ENCODE measurements at places on chromosomes 4 and X.

DNA sequence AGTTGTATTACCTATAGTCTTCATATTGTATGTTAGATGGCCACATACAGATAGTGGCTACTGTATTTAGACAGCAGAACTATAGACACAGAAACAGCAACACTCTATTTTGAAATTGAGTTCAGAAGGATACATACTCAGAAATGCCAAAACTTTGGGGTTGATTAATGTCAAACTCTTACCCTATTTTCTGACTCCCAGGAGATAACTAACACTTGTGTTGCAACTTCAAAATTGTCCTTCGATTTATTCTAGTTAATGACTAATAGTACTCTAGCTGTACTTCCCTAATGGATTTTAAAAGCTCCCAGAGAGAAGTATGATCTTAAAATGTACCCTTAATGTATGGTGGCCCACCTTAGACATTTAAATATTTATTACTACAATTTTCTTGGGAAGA lies 229.9 kb upstream of the UGT8 start:
- no peak for DNase-seq

- DNase-seq = no peak
Observed at GRCh38 chr4:73730292-73730691, 10.1 kb upstream of the CXCL8 start.

- no peak for DNase-seq
Observed at GRCh38 chr4:109079201-109079600, 223.3 kb downstream of the COL25A1 start.

- DNase-seq = no peak
Observed at GRCh38 chr4:119261986-119262385, 49.5 kb downstream of the USP53 start.

DNA sequence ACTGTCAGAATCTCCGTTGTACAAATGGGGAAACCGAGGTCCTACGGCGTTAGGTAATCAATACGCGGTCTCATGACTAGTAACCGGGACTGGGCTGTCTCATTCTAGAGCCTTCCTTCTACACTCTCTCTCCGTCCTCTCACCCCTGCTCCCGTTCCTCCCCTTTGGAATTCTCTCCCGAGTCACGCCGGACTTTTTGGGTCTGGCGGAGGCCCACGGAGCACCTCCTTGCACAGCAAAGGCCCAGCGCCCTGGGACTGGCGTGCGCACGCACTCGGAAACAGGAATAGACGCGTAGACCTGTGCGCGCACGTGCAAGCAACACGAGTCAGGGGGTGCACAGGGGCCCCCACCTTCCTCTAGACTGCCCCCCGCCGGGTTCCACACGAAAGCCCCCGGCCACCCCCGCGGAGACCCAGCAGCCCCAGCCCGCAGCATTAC lies 361 bp downstream of the QDPR start:
- peak; percentile 22 for DNase-seq

GRCh38 chr4:3249711-3250437 lies 915 bp downstream of the MSANTD1 start:
- no peak for DNase-seq

GRCh38 chr4:53562409-53562808 lies 28.9 kb downstream of the LNX1 start:
- DNase-seq = no peak

DNA sequence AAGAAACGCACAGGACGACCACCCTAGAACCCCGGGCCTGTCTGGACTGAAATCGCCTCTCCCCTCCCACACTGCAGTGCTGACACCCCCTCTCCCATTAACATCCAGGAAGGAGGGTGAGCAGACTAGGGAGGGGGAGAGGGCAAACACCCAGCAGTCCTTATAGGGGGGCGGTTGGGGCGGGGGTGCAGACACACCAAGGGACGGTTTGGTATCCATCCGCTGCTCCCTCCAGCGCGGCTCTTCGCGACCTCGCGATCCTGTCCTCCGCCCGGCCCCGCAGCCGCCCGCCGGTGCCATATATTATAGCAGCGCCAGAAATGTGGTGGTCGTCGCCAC lies 411 bp upstream of the GPRASP1 start:
- no peak for DNase-seq

DNA sequence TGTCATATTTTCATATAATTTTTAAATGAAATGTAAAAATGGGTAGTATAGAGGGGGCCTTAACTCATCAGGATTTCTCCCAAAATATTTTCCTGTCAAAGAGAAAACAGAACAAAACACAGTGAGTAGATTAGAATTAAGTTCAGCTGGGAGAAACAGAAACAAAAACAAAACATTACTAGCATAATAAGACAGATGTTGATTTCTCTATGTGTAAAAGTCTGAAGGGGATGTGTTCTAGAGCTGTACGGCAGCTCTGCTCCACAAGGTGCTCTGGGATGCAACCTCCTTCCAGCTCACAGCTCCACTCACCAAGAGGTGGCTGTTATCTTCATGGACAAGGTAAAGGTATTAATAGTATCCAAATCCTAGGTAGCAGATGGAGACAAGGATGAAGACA lies 72.8 kb downstream of the ARHGEF38 start:
- no peak for DNase-seq

- no peak for DNase-seq
Observed at GRCh38 chrX:6954836-6955235, 192.7 kb upstream of the STS start.

- no peak for DNase-seq
Observed at GRCh38 chrX:116862340-116862739, 399.6 kb upstream of the CT83 start.

DNA sequence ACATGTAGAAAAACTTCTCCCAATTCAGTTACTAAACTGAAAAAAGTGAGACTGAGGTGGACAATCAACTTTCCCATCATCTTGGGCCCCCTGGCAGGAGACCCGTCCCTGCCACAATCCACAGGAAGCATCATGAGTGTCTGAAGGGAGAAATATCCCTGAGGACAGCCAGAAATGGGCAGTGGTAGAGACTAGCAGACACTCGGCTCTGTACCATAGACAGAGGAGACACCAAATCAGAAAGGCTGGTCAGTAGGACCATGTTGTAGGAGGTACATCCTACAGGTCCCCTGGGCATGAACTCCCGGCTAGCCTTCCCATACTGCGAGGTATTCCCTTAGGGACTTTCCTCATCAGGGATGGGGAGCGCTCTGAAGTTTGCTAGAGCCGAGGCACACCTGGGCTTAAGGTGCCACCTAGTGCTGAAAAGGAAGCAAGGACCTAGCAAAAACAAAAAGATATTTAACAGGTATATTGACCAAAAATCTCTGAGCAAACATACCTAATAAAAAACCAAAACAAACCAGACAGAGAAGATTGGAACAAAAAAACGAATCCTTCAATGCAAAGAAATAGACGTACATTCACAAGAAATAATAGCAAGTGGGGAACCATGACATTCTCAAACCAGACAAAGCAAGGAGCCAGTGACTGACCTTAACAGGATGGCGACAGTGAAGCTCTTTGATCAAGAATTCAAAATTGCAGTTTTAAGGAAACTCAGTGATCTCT lies 55.6 kb downstream of the HAUS3 start:
- DNase-seq = no peak

- no peak for DNase-seq
Observed at GRCh38 chr4:7411896-7412553, 22.7 kb downstream of the PSAPL1 start.

DNA sequence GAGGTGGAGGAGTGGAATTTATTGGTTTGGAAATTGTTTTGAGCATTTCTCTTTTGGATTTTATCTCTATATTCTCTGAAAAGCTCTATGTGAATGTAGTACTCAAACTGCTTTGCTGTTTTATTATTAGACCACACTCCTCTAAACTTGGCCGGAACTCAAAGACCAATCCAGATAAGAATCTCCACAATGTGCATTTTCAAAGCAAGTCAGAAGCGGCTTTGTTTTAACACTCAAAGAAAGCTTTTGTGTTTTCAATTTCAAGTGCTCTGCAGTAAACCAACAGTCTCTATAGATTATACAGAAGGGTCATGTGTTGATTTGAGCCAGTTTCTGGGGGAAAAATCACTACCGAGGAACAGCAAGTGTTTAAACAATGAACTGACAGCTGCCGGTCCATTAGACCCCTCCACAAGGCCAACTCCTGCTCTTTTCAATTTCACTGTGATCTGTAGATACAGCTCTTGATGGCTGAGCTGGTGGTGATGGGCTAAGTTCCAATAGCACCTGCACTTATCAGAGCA lies 79.4 kb downstream of the FTHL17 start:
- no peak for DNase-seq

- no peak for DNase-seq
Observed at GRCh38 chr4:8157496-8157895, 1.1 kb downstream of the ABLIM2 start.

DNA sequence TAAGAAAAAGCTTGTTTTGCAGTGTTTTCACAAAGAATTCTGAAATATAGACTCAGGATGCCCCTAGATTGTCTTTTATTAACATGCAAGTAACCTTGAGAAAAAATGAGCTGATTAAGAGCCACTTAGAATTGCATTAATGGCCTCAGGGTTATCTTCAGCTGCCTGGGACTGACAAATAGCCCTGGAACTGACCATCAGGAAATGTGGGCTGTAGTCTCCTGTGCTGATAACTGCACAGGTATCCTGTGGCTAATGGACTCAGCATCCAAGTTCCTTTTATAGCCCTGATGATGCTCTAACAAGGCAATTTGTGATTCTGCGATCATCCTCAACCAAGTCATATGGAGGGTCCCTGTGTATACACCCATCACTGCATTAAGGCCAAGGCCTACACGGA lies 17.0 kb downstream of the CA5B start:
- DNase-seq = no peak

DNA sequence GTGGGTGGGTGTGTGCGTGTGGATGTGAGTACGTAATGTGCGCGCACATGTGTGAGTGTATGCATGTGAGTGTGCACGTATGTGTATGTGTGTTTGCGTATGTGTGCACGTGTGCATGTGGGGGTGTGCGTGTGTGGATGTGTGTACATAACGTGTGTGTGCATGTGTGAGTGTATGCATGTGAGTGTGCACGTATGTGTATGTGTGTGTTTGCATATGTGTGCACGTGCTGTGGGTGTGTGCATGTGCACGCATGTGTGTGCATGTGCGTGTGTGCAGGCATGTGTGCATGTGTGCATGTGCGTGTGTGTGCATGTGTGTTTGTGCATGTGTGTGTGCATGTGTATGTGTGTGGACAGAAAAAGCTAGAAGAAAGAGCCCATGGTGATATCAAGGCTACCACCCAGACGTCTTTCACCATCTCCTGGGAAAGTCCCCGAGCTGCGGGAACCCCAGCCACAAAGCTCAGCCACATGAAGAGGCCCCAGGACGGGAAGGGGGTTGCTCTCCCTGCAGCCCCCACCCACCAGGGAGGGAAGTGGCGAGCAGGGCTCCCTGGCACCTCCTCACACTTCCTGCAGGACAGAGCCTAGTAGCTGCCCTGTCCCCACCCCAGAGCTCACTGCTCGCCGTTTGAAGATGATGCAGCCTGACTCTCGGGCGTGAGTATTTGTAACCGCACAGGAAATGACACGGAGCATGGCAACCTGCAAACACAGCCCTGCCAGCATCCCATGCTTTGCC lies 108.3 kb downstream of the DCTD start:
- DNase-seq = peak; percentile 24

DNA sequence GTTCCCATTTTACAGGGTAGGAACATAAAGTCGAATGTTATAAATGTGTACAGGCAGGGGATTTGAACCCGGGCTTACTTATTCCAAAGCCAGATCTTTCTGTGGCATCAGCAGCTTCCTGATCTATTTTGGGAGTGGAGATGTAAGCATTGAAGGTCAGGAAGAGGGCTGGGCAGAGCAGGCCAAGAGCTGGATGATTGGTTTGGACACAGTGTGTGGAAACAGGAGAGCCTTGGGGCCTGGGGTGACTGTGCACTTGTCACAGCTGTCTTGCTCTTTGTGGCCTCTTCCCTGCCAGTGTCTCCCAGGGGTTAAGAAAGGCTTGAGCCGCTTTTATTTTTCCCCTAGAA lies 127.9 kb upstream of the ENPP6 start:
- DNase-seq = no peak

DNA sequence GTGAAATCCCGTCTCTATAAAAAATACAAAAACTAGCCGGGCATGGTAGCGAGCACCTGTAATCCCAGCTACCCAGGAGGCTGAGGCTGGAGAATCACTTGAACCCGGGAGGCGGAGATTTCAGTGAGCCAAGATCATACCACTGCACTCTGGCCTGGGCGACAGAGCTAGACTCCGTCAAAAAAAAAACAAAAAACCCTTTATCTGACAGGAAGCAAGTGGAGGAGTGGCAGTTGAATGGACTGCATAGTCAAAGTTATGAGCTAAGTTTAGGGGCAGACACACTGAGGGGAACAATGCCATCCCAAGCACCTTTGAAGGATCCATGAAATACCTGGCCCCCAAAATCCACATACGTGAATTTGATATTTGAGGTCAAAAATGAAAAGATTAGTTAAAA lies 7.5 kb upstream of the HPGDS start:
- DNase-seq = no peak

- DNase-seq = no peak
Observed at GRCh38 chr4:89331197-89331596, 23.6 kb upstream of the GPRIN3 start.

DNA sequence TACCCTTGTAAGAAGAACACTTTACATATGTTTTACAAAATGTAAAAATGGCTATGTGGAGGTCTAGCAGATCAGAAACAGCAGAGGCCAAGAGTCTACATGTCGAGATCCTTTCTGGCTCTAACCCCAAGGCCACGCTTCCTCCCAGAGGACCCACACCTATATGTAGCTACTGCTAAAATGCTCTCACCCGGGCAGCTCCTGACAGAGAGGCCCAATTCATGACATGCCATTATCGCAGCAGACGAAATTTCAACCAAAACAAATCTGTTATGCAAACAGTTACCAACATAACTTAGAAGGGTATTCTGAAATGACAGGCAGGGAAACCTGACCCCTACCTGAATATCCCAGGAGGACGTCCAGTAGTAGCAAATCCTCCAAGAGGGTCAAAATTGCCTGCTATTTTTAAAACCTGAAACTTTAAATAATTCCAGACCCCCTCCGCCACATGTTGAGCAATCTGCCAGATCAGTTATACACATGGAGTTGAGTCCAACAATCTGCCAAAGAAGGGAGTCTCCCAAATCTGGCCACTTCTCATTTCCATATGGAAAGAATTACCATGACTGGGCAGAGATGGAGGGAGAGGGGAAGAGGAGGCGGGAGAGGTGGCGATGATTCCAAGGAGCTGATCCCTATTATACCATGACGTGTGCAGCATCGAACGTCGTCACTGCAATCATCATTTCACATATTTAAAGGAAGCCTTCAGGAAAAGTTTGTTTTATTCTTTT lies 192.9 kb upstream of the TBL1X start:
- no peak for DNase-seq

GRCh38 chr4:20305976-20306375 lies 54.3 kb downstream of the SLIT2 start:
- DNase-seq = no peak

DNA sequence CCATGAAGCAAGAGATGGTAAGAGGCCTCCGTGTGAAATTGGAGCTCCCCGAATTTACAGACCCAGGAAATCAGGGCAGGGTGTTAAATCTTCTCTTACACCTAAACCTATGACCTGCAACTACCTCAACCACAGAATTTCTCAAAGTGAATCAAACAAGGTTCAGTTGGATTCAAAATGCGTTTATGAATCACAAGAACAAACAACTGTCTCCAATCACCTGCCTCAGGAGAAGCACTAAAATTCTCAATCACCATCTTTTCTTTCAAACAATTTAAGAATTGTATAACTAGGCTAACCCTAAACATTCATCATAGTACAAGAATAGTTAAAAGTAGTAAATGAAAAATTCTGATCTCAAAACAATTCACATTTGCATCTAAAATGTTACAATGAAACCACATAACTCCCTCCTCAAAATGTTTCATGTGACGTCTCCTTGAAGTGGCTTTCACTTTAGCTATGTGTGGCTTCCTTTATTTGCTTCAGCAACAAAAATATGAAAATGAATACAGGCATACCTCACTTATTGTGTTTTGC lies 19.2 kb downstream of the PPP3CA start:
- no peak for DNase-seq

GRCh38 chr4:94076498-94076897 lies 131.2 kb upstream of the SMARCAD1 start:
- no peak for DNase-seq

All from stimulated activated CD8-positive, alpha-beta memory T cell treated with anti-CD3 and anti-CD28 coated beads, Interleukin-7, amount 100 ng/mL, for 4 hours (primary cell).